ENCODE measurements at places on chromosomes 16 and 17. TPM values are rescaled to one million over a fixed set of nuclear protein-coding genes. Genes with fewer than 3 reads are reported as not detected.

GRCh38 chr17:77856551-77857305 lies 101.8 kb upstream of the TNRC6C start:
- H3K27me3 ChIP-seq = no peaks in the 10 kb centered on the region
- H3K4me3 ChIP-seq = no peak overlapping the region
- H3K27ac ChIP-seq = no peak overlapping the region

DNA sequence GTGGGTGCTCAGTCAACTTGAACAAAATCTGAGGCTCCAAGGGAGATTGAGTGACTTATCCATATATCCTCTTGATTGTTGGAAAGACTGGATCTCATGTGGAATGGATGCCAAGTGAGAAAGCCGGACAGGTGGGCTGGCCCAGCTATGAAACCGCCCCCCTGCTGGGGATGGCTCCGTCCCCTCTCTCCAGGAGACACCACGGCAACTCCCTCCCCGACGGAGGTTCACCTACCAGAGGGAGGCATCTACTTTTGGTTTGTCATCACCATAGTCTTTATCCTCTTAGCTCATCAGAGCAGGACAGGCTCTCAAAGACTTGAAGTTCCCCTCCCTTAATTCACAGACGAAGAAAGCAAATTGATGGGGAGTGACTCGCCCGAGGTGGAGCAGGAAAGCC lies 1.8 kb upstream of the ALG1 start:
- no peaks in the 10 kb centered on the region for H3K36me3 ChIP-seq
- DNase-seq = no peak
- H3K4me1 ChIP-seq = peaks cover 22% of the 10 kb centered on the region
- no peak overlapping the region for H3K27ac ChIP-seq

DNA sequence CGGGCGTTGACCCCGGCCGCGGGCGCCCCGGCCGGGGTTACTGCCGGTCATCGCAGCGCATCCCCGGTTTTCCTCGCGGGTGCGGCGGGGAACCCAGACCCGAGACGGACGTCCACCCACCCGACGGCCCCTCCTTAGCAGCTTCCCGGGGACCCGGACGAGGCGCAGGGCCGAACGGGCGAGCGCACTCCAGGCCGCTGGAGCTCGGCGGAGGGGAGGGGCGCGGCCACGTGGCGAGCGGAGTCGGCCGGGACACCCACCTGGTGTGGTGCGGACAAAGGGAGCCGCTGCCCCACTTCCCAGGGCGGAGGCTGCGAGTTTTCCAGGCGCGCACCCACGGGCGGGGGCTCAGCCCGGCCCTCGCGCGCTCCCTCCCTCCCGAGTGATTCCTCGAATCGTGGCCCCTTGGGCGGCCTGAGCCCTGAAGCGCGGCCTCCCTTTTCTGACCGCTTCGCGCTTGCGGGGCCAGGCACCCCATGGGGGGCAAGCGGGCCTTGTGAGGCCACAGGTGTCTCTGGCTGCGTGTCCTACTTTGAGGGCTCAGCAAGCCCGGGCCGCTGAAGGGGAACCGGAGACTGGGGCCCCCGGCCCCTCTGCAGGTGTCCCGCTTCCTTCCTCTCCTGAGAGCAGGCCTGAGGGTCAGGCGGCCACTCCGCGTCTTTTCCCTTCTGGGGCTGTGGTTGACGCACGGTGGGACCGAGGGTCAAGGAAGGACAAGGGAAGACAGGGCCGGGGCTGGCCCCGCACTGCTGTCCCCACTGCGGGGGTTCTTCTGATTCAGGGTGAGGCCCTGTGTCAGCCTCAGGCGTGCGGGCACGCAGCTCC lies 1.1 kb upstream of the FASN start:
- H3K4me1 ChIP-seq = peaks cover 85% of the 10 kb centered on the region
- peak overlapping the region; percentile 89 for H3K4me3 ChIP-seq
- peaks cover 23% of the 10 kb centered on the region for H3K36me3 ChIP-seq

KRT23 gene
- not detected for total RNA-seq

DNA sequence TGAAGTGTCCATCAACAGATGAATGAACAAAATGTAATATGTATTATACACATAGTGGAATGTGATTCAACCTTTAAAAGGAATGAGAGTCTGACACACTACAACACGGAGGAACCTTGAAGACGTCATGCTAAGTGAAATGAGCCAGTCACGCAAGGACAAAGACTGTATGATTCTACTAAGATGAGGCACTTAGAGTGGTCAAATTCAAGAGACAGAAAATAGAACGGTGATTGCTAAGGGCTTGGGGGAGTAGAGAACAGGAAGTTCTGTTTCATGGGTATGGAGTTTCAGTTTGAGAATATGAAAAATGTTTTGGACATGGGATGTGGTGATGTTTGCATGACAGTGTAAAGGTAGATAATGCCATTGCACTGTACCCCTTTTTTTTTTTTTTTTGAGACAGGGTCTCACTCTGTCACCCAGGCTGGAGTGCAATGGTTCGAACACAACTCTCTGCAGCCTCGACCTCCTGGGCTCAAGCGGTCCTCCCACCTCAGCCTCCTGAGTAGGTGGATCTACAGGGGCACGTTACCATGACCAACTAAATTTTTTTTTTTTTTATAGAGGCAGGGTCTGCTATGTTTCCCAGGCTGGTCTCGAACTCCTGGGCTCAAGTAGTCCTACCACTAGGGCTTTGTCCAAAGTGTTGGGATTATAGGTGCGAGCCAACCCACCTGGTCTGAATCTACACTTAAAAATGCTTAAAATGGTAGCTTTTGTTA lies 2.9 kb upstream of the CCDC102A start:
- H3K4me3 ChIP-seq = no peak overlapping the region
- no peaks in the 10 kb centered on the region for H3K27me3 ChIP-seq
- no peak for DNase-seq
- no peaks in the 10 kb centered on the region for H3K36me3 ChIP-seq
- peaks cover 10% of the 10 kb centered on the region for H3K4me1 ChIP-seq

CACNG1 gene
- not detected for total RNA-seq

GRCh38 chr16:10552998-10553491 lies 27.4 kb downstream of the EMP2 start:
- no peak overlapping the region for H3K27ac ChIP-seq
- no peaks in the 10 kb centered on the region for H3K36me3 ChIP-seq
- DNase-seq = peak; percentile 30
- peaks cover 26% of the 10 kb centered on the region for H3K4me1 ChIP-seq

VMO1 gene
- total RNA-seq = not detected

CALB2 gene
- total RNA-seq = not detected

GRCh38 chr17:10357768-10358167 lies 15.0 kb downstream of the MYH13 start:
- no peaks in the 10 kb centered on the region for H3K27me3 ChIP-seq
- no peak overlapping the region for H3K27ac ChIP-seq
- H3K36me3 ChIP-seq = no peaks in the 10 kb centered on the region
- no peak overlapping the region for H3K4me3 ChIP-seq

- H3K27me3 ChIP-seq = no peaks in the 10 kb centered on the region
- peaks cover 9% of the 10 kb centered on the region for H3K4me1 ChIP-seq
- no peak overlapping the region for H3K4me3 ChIP-seq
- no peaks in the 10 kb centered on the region for H3K36me3 ChIP-seq
- no peak overlapping the region for H3K27ac ChIP-seq
- DNase-seq = peak; percentile 87
These were observed 30.1 kb downstream of the FZD2 start for GRCh38 chr17:44587339-44587738.

GNG13 gene
- not detected for total RNA-seq

DNA sequence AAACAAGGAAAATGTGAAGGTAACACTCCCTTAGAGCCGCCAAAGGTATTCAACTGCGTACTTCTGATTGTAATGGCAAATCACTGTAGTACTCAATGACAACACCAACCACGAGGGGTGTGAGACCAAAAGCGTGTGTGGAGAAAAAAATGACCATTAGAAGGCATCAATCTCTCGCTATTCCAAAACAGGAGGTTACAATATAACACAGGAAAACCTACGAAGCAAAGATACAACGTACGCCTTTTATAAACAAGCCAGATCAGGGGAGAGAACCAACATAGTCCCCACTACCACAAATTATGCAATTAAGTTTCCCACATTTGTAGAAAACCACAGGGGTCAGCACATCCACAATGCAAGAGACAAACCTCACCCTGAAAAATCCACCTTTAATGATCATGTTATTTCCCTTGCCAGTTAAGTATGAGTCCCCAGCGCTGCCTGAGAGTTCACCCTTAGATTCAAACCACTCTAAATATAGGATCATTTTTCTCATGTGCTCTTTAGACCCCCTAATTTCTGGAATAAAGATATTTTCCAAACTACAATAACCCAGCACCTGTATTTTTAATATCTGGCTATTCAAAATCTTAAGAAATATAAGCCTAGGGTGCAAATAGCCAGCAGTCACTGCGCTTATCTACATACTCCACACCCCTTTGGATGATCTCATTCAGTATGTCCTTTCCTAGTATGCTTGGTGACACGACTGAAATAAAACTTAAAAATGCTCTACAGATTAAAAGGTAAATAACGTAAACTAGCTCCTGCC lies 12.4 kb downstream of the TEX14 start:
- no peak overlapping the region for H3K4me3 ChIP-seq
- DNase-seq = no peak
- H3K27me3 ChIP-seq = no peaks in the 10 kb centered on the region
- H3K27ac ChIP-seq = no peak overlapping the region
- H3K36me3 ChIP-seq = no peaks in the 10 kb centered on the region
- H3K4me1 ChIP-seq = no peaks in the 10 kb centered on the region

DNA sequence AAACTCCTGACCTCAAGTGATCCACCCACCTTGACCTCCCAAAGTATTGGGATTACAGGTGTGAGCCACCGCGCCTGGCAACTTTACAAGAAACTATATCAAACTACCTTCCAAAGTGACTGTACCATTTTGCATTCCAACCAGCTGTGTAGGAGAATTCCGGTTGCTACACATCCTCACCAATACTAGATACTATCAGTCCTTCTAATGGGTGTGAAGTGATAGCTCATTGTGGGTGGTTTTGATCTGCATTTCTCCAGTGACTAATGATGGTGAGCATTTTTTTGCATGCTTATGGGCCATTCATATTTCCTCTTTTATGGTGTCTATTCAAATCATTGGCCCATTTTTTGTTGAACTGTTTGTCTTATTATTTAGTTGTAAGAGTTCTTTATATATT lies 37.7 kb downstream of the SCNN1B start:
- no peaks in the 10 kb centered on the region for H3K27me3 ChIP-seq
- DNase-seq = no peak
- no peak overlapping the region for H3K27ac ChIP-seq

- no peaks in the 10 kb centered on the region for H3K27me3 ChIP-seq
- peaks cover 10% of the 10 kb centered on the region for H3K36me3 ChIP-seq
- H3K4me3 ChIP-seq = no peak overlapping the region
These were observed 30.5 kb downstream of the NSMCE1 start for GRCh38 chr16:27238016-27238587.

- no peak overlapping the region for H3K27ac ChIP-seq
- H3K36me3 ChIP-seq = no peaks in the 10 kb centered on the region
- DNase-seq = no peak
- peak overlapping the region; percentile 72 for H3K4me3 ChIP-seq
- peaks cover 22% of the 10 kb centered on the region for H3K4me1 ChIP-seq
These were observed 980 bp downstream of the LLGL1 start for GRCh38 chr17:18226284-18226945.

- no peak overlapping the region for H3K4me3 ChIP-seq
- H3K36me3 ChIP-seq = no peaks in the 10 kb centered on the region
- no peak for DNase-seq
These were observed 21.9 kb downstream of the ZNF423 start for GRCh38 chr16:49833796-49834530.

DNA sequence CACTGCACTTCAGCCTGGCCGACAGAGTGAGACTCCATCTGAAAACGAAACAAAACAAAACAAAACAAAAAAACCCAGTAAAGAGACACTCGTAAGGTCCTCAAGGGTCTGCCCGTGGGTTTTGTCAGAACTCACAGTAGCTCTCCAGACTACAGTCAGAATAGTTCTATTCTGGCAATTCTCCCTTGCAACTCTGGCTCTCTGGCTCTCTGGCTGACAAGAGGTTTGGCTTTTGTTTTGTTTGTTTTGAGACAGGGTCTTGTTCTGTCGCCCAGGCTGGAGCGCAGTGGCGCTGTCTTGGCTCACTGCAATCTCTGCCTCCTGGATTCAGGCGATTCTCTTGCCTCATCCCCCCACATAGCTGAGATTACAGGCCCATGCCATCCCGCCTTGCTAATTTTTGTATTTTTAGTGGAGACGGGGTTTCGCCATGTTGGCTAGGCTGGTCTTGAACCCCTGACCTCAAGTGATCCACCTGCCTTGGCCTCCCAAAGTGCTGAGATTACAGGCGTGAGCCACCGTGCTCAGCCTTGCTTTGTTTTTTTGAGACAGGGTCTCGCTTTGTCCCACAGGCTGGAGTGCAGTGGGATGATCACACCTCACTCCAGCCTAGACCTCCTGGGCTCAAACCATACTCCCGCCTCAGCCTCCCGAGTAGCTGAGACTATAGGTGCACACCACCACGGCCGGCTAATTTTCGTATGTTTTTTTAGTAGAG lies 20.5 kb upstream of the CHP2 start:
- H3K36me3 ChIP-seq = no peaks in the 10 kb centered on the region
- no peaks in the 10 kb centered on the region for H3K27me3 ChIP-seq
- H3K4me3 ChIP-seq = no peak overlapping the region

DNA sequence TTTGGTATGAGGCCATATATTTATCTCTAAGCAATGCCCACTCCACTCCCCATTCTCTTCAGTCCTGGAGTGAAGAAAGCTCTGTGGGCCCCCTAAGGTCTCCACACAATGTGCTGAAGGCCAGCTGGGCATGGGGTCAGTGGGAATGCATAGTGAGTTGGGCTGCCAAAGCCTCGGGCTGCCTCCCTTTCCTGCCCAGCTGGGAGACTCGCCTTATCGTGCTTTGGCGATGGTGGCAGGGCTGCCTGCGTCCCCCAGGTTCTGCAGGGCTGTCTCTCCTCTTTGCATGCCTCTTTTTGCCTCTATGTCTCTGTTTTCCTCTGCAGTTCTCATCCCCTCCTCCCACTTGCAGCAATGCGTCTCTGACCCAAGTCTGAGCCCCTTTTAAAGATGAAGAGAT lies 116.5 kb downstream of the CYLD start:
- H3K27me3 ChIP-seq = no peaks in the 10 kb centered on the region
- DNase-seq = no peak
- H3K4me3 ChIP-seq = no peak overlapping the region
- H3K36me3 ChIP-seq = no peaks in the 10 kb centered on the region
- H3K4me1 ChIP-seq = no peaks in the 10 kb centered on the region
